Heart left ventricle (tissue), 16 donors: ENCODE measurements at places on chromosomes 1 and 21. TPM values are rescaled to one million over a fixed set of nuclear protein-coding genes. Genes with fewer than 3 reads are reported as not detected.

Gene VWA1
- 13.2 TPM for polyA plus RNA-seq

Gene GPA33
- polyA plus RNA-seq, result 0.15 TPM

Gene IRF6
- polyA plus RNA-seq, result 22.0 TPM

Gene FMN2
- 0.11 TPM for polyA plus RNA-seq

Gene REN
- polyA plus RNA-seq, result not detected

Gene VASH2
- polyA plus RNA-seq, result 0.19 TPM

Gene CD101
- polyA plus RNA-seq, result 0.72 TPM

Gene PROK1
- polyA plus RNA-seq, result 0.07 TPM

Gene SMIM1
- polyA plus RNA-seq, result 3.8 TPM

Gene TRIM67
- not detected for polyA plus RNA-seq

Gene TMPRSS15
- polyA plus RNA-seq, result not detected

Gene INAVA
- 0.11 TPM for polyA plus RNA-seq

Gene PPFIA4
- polyA plus RNA-seq, result 11.2 TPM

Gene MANEAL
- 0.53 TPM for polyA plus RNA-seq

Gene KIF2C
- polyA plus RNA-seq, result 0.34 TPM

Gene SHE
- polyA plus RNA-seq, result 17.7 TPM

Gene BCAR3
- polyA plus RNA-seq, result 7.4 TPM

Gene CELA3A
- polyA plus RNA-seq, result not detected

Gene CRYAA
- polyA plus RNA-seq, result not detected

Gene EVI5
- polyA plus RNA-seq, result 14.3 TPM

Gene CDC42
- polyA plus RNA-seq, result 184 TPM

Gene CHI3L2
- 5.0 TPM for polyA plus RNA-seq

Gene RHCE
- polyA plus RNA-seq, result 0.24 TPM

Gene PFDN2
- 234 TPM for polyA plus RNA-seq

Gene GPR52
- polyA plus RNA-seq, result 0.95 TPM

Gene PPP1R15B
- polyA plus RNA-seq, result 27.9 TPM

Gene BEND5
- polyA plus RNA-seq, result 0.85 TPM

Gene TRAF3IP3
- 0.57 TPM for polyA plus RNA-seq
